ENCODE measurements at places on chromosomes 5 and 9.

GRCh38 chr5:22245770-22246169 is 607.4 kb downstream of the CDH12 start:
- no peak for DNase-seq

GRCh38 chr9:3525096-3525835 is 535 bp downstream of the RFX3 start:
- DNase-seq = no peak

GRCh38 chr9:21852754-21853153 is 50.3 kb downstream of the MTAP start:
- DNase-seq = no peak

GRCh38 chr5:16616536-16617273 is at the start of gene RETREG1:
TSS of gene RETREG1 (minus strand) at chr5:16616997. CDS start at chr5:16616971, 26 bp downstream.
- peak; percentile 80 for DNase-seq

- DNase-seq = no peak
These were observed 390.4 kb upstream of the PRR16 start for GRCh38 chr5:120073722-120074121.

GRCh38 chr5:115069087-115069968 is 100.4 kb downstream of the TRIM36 start:
- no peak for DNase-seq

DNA sequence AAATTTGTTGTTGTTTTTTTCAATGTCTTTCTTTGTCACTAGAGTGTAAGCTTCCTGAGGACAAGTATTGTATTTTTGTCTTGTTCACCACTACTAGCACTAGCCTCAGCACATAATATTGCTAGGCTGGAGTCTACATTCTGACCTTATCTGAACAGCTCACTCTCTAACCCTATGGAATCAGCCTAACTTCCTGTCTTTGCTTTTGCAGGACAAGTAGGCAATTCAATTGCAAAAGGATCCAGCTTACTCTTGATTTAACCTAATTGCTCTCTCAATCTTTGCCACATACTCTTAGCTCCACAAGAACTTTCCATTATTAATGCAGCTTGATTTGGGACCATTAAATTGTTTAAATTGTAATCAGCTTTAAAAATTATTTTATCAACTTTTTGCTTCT is 308.5 kb downstream of the MAN2A1 start:
- DNase-seq = no peak

DNA sequence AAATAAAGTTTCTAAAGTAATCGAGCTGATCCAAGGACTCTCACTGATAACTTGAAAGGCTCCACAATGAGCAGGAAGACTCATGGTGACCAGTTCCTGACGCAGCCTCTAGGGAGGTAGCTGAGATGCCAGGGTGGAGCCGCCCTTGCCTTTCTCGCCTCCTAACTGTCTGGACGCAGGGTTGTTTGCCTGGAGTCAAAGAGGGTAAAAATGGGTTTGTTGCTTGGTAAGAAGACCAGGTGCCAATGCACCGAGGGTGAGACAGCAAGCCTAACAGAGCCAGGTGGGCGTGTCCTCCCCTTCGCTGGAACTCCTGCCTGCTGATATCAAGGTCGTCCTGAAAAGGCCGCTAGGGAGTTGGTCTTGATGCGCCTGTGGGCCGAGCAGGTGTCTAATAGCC is 48.6 kb upstream of the FCN1 start:
- DNase-seq = no peak

DNA sequence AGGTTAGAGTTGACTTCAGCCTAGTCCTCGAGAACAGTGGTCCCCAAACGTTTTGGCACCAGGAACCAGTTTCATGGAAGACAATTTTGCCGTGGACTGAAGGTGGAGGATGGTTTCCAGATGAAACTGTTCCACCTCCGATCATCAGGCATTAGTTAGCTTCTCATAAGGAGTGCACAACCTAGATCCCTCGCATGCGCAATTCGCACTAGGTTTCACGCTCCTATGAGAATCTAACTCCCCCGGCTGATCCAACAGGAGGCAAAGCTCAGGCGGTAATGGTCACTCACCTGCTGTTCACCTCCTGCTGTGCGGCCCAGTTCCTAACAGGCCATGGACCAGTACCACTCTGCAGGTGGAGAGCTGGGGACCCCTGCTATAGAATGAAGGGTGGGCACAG is 163.6 kb downstream of the CDH6 start:
- DNase-seq = no peak

DNA sequence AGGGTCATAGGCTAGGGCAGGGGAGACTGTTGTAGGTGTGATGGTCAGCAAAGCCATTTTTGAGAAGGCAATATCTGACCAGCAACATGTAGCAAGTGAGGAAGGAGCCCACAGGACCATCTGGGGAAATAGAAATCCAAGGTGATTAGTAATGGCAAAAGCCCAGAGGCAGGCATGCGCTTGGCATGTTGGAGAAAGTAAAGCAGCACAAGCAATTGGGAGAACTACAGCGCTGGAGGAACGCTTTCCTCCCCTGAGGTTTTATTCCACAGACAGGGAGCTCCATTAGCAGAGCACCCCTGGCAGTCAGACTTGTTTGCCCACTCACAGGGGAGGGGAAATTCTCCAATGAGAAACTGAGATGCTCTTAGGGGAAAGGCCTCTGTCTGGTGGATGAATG is 54.8 kb upstream of the FOXB2 start:
- DNase-seq = no peak

DNA sequence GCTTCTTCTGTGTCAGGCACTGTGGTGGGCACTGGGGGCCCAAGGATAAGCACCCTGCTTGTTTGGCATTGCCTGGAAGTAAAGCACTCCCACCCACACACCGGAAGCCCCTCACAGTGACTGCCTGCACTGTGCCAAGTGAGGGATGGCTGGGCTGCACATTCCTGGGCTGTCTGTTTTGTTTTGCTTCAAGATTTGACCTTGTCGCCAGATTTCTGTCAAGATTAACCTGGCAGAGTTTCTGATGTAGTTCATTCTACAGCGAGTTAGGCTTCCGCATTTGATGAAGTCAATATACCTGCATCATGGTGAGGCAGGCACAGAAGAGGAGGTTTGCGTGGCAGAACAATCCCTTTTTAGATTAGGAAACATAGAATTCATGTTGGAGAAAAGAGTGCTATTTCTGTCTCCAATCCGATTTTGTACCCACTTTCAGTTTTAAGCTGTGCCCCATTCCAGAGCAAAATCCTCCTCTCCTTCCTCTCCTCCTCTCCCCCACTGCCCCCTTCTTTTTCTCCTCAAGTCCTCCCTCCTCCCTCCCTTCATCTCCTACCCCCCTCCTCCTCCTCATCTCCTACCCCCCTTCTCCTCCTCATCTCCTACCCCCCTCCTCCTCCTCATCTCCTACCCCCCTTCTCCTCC is 14.4 kb upstream of the BOD1 start:
- no peak for DNase-seq

- no peak for DNase-seq
These were observed 81.2 kb downstream of the TTLL11 start for GRCh38 chr9:122011818-122012498.

- no peak for DNase-seq
These were observed 259.2 kb upstream of the NFIL3 start for GRCh38 chr9:91682806-91683205.

GRCh38 chr9:78572266-78572665 is 275.3 kb downstream of the PSAT1 start:
- no peak for DNase-seq

DNA sequence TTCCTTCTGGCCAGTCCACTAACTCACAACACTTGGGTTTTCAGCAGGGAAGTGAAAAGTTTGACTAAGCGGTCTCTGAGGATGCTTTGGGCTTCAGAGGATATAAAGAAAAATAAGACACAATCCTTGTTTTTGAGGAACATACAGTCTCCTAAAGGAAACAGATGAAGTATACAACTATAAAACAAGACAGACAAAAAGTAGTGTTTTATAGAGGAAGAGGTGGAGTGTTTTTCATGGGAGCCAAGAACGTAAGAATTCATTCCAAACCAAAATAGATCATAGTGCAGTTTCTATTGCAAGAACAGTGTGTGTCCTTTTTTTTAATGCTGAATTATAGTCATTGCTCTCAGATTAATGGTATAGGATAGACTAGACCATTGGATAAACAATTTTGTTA is 586.9 kb upstream of the BRINP1 start:
- DNase-seq = no peak

DNA sequence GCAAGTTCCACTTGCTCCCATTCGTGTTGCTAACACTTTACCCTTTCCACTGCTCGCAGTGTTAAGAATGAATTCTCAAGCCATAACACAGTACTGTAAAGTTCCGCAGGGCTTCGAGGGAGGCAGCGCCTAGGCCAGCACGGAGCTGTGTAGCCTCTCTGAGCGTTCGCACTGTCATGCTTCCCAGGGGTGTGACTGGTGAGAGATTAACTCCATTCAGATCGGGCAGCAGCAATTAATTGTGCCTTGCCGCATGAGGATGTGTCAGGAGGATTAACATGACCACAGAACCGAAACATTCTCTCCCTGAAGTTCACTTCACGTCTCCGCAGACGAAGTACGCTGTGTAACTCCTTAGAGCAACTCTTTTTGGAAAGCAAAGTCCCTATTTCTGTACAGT is 23.2 kb downstream of the ZBTB34 start:
- no peak for DNase-seq

DNA sequence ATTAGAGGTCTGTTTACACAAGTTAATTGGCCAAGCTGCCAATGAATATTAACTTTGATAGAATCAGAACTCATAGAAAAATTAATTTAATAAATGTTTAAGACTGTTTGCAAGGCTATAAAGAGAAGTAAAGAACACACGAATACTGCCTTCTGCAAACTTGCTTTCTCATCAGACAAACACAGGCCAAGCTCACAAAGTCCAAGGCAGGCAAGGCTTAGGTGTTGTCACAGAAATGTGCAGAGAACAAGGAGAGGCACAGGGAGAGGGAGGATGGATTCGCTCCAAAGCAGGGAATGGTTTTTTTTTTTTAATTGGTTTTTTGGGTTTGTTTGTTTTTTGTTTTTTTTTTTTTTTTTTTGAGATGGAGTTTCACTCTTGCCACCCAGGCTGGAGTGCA is 43.4 kb downstream of the RETREG1 start:
- DNase-seq = no peak

DNA sequence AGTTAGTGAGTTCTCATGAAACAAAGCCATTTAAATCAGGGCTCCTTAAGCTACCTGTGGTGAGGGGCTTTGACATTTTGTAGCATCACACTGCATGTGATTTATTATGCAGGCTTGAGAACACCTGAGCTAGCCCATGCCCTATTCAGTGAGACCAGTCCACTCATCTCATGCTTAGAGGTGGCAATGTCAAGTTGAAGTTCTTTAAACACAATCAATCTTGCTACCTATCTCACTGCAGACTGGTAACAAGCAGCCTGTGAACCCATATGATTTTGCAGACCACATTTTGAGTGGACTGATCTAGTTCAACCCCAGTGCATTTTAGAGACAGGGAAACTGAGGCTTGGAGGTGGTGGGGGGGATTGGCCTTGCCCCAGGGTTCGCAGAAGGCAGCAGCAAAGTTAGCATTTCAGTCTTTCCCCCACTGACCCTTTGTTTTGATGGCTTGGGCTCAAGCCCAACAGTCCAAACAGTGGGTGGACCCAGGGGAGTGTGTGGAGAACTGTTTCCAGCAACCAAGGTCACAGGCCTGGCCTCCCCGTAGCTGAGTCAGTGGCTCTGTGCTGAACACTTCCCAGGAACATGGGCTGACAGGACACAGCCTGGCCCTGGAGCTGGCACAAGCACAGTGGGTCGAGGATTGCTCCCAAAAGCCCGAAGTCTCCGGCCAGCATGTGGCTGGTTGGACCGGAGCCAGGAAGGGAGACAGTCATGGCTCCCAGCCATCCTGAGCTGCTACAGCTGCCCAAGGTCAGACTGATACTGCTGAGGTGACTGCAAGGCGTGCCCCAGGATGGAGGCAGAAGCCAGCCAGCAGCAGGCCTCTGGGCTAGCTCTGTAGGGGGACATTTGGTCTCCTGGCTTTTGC is 95.3 kb downstream of the RGS3 start:
- DNase-seq = no peak

DNA sequence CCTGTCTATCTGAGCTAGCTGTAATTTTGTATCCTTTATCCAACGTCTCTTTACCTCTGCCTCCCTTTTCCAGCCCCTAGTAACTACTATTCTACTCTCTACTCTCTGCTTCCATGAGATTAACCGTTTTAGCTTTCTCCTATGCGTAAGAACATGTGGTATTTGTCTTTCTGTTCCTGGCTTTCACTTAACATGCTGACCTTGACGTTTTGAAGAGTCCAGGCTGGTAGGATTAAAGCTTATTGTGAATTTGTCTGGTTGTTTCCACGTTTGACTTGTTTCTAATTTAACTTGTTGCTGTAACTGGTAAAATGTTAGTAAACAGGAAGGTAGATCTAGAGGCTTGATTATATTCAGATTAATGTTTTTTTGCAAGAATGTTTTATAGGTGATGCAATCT is 385.3 kb downstream of the PSAT1 start:
- no peak for DNase-seq

- no peak for DNase-seq
These were observed 735.2 kb upstream of the CDH9 start for GRCh38 chr5:27773636-27774035.

DNA sequence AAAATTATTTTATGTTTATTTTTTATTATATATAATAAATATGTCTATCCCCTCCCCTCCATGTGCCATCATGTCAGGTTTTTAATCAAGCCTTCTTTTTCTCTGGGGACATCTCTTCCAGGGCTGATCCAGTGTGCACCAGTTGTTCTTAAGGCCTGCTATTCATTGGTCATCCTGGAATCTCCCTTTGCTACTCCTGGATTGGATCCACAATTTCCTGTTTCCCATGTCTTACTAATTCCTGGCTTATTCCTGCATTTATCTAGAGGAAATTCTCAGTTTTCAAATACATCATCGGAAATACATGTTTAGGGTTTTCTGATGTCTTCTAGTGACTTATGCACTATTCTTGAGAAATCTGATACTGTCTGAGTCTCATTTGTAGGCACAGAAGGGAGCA is 56.8 kb downstream of the ANGPTL2 start:
- no peak for DNase-seq

DNA sequence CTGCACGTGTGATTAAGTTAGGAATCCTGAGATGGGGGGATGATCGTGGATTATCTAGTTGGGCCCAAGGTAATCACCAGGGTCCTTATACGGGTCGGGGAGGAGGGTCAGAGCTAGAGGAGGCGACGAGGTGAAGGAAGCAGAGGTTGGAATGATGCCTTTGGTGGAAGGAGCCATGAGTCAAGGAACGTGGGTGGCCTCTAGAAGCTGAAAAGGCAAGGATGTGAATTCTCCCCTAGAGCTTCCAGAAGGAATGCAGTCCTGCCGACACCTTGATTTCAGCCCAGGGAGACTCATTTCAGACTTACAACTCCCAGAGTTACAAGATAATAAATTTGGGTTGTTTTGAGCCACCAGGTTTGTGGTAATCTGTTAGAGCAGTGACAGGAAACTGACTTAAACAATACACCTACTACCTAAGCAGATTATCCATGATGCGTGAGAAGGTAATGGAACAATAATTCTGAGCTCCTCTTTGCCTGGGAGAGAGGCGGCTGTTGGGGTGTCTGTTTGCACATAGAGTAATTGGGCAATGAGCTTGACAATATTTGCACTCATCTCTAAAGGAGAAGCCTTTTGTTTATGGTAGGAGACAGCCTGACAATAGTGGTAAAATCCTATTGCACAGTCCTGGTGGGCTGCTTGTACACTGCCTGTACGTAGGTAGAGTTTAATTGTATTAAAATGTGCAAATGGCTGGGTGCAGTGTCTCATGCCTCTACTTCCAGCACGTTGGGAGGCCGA is 129.3 kb upstream of the IER5L start:
- DNase-seq = no peak

- DNase-seq = no peak
These were observed 7.7 kb downstream of the NOXA1 start for GRCh38 chr9:137430723-137431415.

- no peak for DNase-seq
These were observed 73.9 kb downstream of the ALDH7A1 start for GRCh38 chr5:126521130-126521529.
